ENCODE measurements at places on chromosomes 12 and 14. TPM values are rescaled to one million over a fixed set of nuclear protein-coding genes. Genes with fewer than 3 reads are reported as not detected.

DNA sequence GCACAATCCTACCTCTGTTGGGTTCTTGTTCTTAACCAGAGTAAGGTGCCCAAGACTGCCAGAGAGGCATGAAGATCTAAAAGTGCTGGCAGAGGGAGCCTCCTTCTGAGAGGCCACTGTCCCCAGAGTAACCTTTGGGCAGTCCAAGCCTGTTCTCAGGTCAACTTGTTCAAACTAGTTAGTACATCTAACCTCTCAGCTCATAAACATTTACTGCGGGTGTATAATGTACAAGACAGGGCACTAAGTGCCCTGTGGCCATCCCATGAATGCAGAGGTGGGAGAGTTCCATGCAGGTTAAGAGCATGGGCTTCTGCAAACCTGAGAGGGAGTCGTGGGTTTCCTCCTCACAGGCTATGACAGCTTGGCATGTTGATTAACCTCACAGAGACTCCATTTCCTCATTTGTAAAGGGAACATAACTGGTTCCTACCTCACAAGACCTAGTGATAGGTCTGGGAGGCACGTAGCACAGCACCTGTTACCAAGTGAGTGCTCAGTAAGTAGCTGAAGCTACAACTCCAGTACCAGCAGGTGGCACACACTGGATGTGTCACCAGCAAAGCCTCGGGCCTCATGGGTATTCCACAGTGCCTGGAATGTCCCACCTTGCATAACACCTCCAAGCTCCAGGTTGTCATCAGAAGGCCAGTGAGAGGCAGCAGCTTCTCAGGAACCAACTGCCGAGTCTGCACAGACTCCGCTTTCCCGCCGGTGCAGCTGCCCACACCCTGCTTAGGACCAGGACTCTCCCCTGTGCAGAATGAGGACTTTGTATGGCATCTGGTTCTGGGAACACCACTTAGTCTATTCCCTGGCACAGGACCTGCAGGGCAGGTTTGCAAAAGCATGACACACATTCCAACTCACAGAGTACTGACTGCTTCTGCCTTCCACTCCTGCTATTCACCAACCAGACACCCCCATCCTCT, 4.4 kb downstream of the VDR start:
- peaks cover 35% of the 10 kb centered on the region for H3K36me3 ChIP-seq
- H3K27me3 ChIP-seq = no peaks in the 10 kb centered on the region
- H3K4me3 ChIP-seq = peak overlapping the region; percentile 0
- DNase-seq = no peak
- H3K4me1 ChIP-seq = peaks cover 88% of the 10 kb centered on the region

- no peak for DNase-seq
- H3K36me3 ChIP-seq = no peaks in the 10 kb centered on the region
- H3K4me1 ChIP-seq = no peaks in the 10 kb centered on the region
- no peaks in the 10 kb centered on the region for H3K27me3 ChIP-seq
- no peak overlapping the region for H3K27ac ChIP-seq
These were observed 385.0 kb downstream of the BCL11B start for GRCh38 chr14:98886982-98887381.

DNA sequence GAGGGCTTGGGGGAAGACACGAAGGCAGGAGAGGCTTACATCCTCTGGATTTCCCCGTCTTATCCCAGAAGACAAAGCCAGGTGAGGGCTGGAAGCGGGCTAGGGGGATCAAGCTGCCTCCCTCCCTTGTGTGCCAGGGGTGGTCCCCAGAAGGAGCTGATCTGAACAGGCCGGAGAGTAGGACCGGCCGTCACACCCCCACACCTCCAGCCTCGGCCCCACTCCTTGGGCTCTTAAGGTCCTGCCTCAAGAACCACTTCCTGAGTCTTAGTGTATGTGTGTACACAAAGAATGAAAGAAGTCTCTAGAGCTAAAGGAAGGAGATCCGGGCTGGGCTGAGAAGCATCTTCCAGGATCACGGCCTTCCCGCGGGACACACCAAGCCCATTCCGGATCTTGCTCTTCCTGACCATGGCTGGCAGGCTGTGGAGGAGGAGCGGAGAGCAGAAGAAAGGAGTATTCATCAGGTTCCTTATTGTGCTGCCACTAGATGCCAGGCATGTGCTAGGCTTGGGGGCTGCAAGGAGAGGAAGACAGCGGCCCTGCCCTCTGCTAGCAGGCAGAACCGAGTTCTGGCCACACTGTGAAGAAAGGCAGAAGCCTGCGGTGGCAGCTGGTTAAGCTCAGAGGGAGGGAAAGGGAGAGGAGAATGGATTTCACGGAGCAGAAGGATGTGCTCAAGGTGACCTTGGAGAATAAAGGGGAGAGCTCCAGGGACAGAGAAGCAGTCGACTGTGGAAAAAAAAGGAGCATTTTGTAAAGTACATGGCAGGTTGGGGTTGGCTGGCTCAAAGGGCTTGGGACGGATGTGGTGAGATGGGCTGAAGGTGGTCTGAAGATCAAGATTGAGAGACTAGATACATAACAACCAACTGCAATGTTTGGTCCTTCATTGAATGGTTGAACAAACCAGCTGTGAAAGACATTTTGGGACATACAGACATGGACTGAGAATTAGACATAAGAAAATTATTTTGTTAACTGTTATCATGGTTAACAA, 1.3 kb upstream of the CD63 start:
- peaks cover 20% of the 10 kb centered on the region for H3K36me3 ChIP-seq
- peaks cover 49% of the 10 kb centered on the region for H3K4me1 ChIP-seq
- H3K4me3 ChIP-seq = peak overlapping the region; percentile 84
- peak overlapping the region; percentile 93 for H3K27ac ChIP-seq
- DNase-seq = peak; percentile 75

- no peak overlapping the region for H3K27ac ChIP-seq
- DNase-seq = no peak
- no peaks in the 10 kb centered on the region for H3K36me3 ChIP-seq
- no peak overlapping the region for H3K4me3 ChIP-seq
- H3K4me1 ChIP-seq = no peaks in the 10 kb centered on the region
These were observed 149.3 kb upstream of the BMP4 start for GRCh38 chr14:54105898-54106297.

- no peaks in the 10 kb centered on the region for H3K4me1 ChIP-seq
- H3K27ac ChIP-seq = no peak overlapping the region
- no peak for DNase-seq
- H3K4me3 ChIP-seq = no peak overlapping the region
These were observed 32.9 kb downstream of the NDUFA12 start for GRCh38 chr12:94970560-94970959.

DNA sequence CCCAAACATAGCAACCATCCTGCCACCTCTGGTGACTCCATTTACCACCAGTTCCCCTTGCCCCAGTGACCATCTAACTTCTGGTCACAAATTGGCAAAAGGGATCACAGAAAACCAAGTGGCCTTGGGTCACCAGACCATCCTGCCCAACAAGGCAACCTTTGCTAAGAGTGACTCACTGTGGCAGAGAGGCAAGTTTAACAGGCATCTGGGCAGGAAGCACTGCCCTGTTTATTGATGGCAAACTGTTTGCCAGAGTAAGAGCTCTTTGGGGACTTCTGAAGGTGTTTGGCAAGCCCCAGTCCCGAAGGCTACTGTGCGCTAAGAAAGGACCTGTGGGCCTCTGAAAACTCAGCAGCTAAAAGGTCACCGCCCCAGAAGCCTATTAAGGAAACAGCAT, 28.2 kb upstream of the TMEM233 start:
- DNase-seq = no peak
- H3K4me3 ChIP-seq = no peak overlapping the region
- no peaks in the 10 kb centered on the region for H3K36me3 ChIP-seq
- H3K27ac ChIP-seq = no peak overlapping the region
- H3K4me1 ChIP-seq = no peaks in the 10 kb centered on the region
- H3K27me3 ChIP-seq = no peaks in the 10 kb centered on the region

- H3K27me3 ChIP-seq = peaks cover 45% of the 10 kb centered on the region
- H3K36me3 ChIP-seq = no peaks in the 10 kb centered on the region
- H3K27ac ChIP-seq = peak overlapping the region; percentile 10
- DNase-seq = peak; percentile 40
- H3K4me1 ChIP-seq = peaks cover 35% of the 10 kb centered on the region
- H3K4me3 ChIP-seq = no peak overlapping the region
These were observed 103.0 kb downstream of the SAMD4A start for GRCh38 chr14:54669721-54670561.

DNA sequence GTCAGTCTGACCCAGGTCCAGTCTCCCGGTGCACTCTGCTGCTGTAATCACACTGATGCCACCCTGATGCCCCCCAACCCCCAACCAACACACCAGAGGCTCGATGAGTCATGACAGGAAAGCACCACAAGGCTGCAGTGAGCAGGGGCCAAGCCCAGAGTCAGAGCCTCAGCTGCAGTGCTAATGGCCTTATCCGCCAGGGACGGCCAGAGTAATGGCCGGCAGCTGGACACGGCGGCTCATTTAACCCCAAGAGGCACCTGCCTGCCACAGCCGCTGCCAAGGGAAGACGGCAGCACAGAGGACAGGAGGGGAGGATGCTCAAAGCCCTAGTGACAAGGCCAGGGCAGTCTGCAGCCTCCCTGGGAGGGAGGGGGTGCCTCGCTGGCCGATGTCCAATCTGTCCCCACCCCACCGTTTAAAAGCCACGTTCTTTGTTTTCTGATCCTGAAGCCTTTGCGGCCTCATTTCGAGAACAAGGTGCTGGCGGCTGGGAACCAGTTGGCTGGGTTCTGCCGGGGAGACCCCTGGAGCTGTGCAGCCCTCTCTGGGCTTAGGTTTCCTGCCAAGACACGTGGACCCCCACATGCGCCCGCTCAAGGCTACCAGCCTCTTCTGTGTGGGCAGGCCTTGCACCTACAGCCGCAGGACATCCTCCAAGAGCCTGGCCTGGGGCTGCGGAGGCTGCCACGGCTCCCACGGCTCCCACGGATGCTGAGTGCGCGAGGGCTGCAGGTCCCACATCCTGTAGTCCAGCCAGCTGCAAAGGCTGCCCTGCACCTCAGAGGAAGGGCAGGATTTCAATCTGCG, 13.1 kb downstream of the CCDC85C start:
- DNase-seq = no peak
- no peaks in the 10 kb centered on the region for H3K27me3 ChIP-seq
- no peak overlapping the region for H3K4me3 ChIP-seq
- no peaks in the 10 kb centered on the region for H3K36me3 ChIP-seq

The SIX4 gene
- total RNA-seq = not detected

The GDF3 gene
- not detected for total RNA-seq

The PCNX1 gene
- 67.8 TPM for total RNA-seq

The WNT5B gene
- total RNA-seq = not detected

The SYNDIG1L gene
- not detected for total RNA-seq

The CLEC2A gene
- not detected for total RNA-seq

Measured in activated CD8-positive, alpha-beta T cell treated with anti-CD3 and anti-CD28 coated beads, Interleukin-2, amount 10 ng/mL, durations not matched to agents 7 days and 5 days (primary cell).